ENCODE measurements at places on chromosomes 2 and 18.

DNA sequence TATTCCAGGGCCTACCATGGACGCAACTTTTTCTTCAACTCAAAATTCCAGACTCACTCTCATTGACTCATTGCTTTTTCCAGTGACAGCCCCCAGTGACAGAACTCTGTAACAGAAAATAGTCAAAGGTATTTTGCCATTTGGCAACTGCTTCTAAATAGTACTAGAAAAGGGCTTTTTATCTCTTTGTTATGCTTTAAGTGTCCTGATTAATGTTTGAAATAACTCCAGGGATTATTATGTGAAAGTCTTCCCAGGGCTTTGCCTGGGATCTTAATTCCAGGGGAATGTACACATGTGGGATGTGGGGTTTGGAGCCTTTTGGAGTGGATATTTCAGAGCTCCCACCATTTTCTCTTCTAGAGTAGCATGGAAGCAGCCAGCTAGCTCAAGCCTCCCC, 198.8 kb downstream of the KCNS3 start:
- DNase-seq: no peak

DNA sequence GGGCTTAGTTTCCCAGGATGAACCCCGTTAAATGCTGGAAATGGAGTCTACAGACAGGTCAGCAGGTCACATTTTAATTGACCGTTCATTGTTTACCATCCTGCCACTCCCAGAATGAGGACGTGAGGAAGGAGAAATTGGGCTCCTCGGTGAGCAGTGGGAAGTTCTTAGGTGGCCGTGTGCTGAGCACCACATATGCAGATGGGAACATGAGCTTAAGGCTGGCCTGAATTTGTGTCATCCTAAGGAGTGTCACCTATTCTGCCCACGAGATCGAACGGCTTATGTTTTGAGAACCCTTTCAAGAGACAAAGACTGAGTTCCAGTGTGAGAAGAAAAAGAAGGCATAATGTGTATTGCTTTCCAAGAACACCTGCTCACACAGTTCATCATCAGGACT, 234.4 kb upstream of the PXDN start:
- no peak for DNase-seq

DNA sequence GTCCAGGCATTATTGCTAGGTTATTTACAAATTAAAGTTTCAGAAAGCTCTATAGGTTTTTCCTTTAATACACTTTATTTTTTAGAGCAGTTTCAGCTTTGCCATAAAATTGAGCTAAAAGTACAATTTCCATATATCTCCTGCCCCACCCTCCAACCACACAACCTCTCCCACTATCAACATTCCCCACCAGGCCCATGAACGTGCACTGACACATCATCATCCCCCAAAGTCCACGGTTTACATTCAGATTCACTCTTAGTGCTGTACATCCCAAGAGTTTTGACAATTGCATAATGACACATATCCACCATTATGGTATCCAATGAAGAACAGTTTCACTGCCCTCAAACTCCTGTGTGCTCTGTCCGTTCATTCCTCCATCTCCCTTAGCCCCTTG, 139.4 kb downstream of the NBAS start:
- no peak for DNase-seq

GRCh38 chr2:171136024-171136423, 24.7 kb downstream of the TLK1 start:
- no peak for DNase-seq

DNA sequence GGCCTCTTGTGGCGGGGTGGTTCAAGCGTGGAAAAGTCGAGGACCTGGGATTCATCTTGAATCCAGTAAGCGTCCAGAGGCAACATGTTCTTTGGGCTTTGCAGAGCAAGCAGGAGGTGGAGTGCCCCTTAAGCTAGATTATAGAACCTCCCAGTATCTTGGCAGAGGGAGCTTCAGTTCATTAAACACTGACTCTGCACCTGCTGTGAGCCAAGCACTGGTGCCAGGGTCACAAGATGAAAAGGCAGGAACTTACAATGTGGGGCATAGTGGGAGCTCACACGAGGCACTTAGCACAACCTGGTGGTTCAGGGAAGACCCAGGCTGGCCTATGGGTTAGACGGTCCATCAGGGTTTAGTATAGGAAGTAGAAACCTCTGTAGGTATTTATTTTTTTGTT, 7.4 kb upstream of the FZD5 start:
- no peak for DNase-seq

- no peak for DNase-seq
Measured at GRCh38 chr2:11698009-11698922, 28.3 kb upstream of the NTSR2 start.

GRCh38 chr2:85744741-85745601, 8.8 kb upstream of the ATOH8 start:
- no peak for DNase-seq

DNA sequence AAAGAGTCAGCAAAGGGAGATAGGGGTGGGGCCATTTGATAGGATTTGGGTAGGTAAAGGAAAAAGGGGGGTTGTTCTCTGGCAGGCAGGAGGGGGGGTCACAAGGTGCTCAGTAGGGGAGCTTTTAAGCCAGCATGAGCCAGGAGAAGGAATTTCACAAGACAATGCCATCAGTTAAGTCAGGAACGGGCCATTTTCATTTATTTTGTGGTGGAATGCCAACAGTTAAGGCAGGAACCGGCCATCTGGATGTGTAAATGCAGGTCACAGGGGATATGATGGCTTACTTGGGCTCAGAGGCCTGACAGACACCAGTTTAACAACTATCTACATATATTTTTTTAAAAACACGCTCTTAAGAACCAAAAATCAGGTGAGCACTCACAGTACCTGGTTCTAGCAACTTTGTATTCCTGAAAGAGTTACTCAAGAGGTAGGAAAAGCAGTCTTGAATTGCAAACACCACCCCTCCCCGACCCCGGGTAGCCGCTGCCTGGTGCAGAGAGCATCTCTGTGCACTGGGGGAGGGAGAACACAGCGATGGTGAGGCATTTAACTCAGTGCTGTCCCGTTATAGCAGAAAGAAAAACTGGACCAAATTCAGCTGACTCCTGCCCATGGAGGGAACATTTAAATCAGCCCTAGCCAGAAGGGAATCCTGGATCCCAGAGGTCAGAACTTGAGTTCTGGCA, 414.5 kb upstream of the KLHL29 start:
- DNase-seq: no peak

DNA sequence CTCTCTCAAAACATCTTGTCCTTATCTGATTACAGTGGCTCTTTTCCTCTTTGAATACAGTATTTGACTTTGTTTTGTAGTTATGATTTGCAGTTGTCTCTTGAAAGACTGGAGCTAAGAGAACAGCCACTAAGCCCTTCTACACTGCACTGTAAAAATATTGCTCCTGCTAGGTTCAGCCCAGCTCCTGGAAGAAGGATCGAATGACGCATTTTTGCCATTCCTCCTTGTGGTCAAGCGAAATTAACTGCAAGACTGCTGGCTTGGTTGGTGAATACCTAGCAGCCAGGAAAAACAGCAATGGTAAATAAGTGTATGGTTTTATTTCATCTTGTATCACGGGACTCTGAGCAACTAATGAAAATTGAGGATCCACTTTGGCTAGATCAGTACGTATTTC, 407.8 kb upstream of the CDH2 start:
- DNase-seq: no peak

GRCh38 chr2:2557475-2557874, 226.4 kb upstream of the MYT1L start:
- DNase-seq: no peak

- no peak for DNase-seq
Measured at GRCh38 chr2:119242276-119243119, 18.9 kb downstream of the STEAP3 start.

DNA sequence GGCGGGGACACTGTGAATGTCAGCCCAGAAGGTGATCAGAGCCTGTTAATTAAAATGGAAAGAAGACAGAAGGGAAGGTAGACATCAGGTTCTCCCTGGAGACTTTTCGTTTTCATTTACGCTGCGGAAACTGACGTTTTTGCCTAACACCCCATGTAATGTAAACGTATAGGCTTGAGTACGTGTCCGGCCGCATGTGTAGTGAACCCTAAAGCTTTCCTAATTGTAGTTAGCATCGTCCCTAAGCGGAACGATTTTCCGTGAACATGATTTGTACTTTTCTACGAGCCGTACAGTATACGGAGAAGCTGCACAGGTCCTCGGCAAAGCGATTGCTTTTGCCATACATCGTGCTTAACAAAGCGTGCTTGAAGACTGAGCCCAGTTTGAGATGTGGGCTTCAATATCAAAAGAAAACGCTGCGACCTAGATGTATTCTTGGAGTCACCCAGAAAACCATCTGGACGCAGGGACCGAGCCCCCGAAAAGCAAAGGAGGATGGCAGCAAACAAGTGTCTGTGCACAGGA, 284 bp downstream of the TIMM21 start:
- DNase-seq: no peak

DNA sequence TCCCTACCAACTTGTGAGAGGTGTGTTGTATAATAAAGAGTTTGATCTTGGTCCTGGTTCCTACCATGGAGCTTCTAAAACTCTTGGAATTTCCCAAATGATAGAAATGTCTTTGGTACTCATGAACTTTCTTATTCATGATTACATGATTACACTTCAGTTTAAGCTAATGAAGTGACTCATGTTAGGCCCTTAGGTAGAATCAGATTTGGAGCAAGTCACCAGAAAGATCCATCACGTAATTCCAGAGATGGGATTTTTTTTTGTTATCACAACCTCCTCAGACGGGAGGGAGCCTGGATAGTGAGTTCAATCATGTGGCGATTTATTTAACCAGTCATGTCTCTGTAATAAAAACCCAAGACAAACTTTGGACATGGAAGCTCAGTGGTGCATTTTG, 1287.6 kb upstream of the ZEB2 start:
- DNase-seq: no peak

DNA sequence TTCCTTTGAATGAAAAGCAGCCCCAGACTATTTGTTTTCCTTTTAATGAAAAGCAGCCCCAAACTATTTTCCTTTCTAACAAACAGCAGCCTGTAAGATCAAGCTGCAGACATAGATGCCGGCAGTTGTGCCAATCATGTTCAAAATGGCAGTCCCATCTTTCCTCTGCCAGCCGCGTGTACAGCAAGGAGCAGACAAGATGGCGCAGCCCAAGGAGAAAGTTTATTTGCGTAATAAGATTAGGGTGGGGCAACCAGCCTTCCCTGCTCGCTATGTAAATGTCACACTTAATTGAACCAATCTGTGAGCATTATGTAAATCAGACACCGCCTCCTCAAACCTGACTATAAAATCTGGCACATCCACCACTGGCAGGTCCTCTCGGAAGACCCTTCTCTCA, 226.0 kb downstream of the TGIF1 start:
- no peak for DNase-seq

GRCh38 chr2:136015699-136016098, 30.3 kb upstream of the DARS1 start:
- DNase-seq: no peak

- no peak for DNase-seq
Measured at GRCh38 chr2:168971261-168971660, 59.9 kb downstream of the ABCB11 start.

- no peak for DNase-seq
Measured at GRCh38 chr18:51011709-51012108, 18.3 kb upstream of the SMAD4 start.

GRCh38 chr2:176675271-176675949, 406.2 kb downstream of the MTX2 start:
- DNase-seq: no peak

DNA sequence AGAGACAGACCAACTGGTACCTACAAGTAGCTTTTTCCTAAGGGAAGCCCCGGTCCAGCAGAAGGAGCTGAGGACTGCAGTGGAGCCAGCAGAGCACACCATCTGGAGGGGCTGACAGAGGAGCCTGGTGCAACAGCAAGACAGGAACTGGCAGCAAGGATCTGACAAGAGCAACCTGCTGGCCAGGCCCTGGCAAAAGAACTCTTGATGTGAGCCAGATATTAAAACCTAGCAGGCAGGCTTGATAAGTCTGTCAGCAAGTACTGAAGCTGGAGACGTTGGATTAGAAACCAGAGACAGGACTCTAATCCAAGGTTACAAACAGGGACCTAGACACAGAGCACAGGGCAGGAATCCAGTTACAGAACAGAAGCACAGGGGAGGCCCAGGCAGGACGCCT, 260.7 kb upstream of the MGAT5 start:
- no peak for DNase-seq

- no peak for DNase-seq
Measured at GRCh38 chr18:48872234-48873145, 78.3 kb downstream of the SMAD7 start.

DNA sequence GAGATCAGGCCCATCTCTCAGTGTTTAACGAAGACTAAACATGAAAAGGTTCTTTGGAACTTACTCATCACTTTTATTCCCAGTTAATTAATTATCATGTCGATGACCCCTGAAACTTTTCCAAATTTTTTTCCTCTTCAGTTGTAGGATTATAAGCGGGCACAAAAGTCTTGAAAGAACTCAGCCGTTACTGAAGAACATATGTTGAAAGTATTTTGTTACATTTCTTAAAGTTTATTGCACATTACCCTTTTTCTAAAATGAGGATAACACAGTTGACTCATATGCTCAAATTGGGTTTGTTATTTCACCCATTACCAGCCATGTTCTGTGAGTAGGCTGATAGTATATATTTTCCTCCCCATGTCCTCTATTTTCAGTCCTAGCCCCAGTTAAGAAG, 75.9 kb upstream of the COL3A1 start:
- DNase-seq: no peak
